Stimulated activated CD8-positive, alpha-beta memory T cell treated with anti-CD3 and anti-CD28 coated beads, Interleukin-15, amount 100 ng/mL, for 48 hours (primary cell): ENCODE measurements at places on chromosomes 3 and 15.

- no peak for DNase-seq
These were observed 329.9 kb downstream of the ZNF385D start for GRCh38 chr3:21421096-21421495.

- DNase-seq = no peak
These were observed 1.8 kb downstream of the CLDN18 start for GRCh38 chr3:138011722-138012121.

GRCh38 chr3:198079771-198080520 is 119.9 kb downstream of the LMLN start:
- peak; percentile 24 for DNase-seq

- DNase-seq = no peak
These were observed 46.6 kb downstream of the TYRO3 start for GRCh38 chr15:41605566-41605965.

DNA sequence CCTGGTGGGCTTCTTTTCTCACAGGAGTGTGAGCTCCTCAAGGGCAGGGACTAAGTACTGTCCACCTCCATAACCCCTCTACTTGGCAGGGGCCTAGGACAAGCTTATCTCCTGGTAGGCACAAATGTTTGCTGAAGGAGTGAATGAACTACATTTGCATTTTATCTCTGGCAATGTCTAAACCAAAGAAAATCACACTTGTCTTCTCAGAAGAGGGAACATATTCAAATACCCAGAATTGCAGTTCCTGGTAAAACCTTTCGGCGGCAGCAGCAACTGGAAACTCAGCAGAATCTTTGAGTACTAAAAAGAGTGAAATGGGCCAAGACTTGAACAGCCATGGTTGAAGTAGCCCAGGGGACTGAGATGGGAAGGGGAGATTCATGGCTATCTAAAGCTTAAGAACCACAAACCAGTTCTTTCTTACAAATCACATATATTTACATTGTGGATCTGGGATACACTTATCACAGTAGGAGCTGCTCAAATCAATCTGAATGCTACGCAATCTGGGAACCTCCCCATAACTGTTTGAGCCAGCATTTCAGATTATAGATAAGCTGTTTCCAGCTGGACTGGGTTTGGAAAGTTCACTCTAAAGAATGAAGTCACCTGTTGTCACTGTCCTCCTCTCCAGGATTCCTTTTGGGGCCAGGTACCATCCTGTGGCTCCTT is 18.7 kb upstream of the PTPN9 start:
- DNase-seq = no peak

GRCh38 chr3:3027976-3028567 is 82.1 kb downstream of the IL5RA start:
- DNase-seq = no peak

- no peak for DNase-seq
These were observed 59.9 kb upstream of the BCHE start for GRCh38 chr3:165897137-165897536.
